ENCODE measurements at places on chromosomes 4 and X. TPM values are rescaled to one million over a fixed set of nuclear protein-coding genes. Genes with fewer than 3 reads are reported as not detected.

CYP4V2 gene
- 10.3 TPM for total RNA-seq

SMIM43 gene
- not detected for total RNA-seq

RPA4 gene
- 0.44 TPM for total RNA-seq

PLXNB3 gene
- 5.3 TPM for total RNA-seq

STARD8 gene
- 0.11 TPM for total RNA-seq
